ENCODE measurements at places on chromosomes 5 and 9.

DNA sequence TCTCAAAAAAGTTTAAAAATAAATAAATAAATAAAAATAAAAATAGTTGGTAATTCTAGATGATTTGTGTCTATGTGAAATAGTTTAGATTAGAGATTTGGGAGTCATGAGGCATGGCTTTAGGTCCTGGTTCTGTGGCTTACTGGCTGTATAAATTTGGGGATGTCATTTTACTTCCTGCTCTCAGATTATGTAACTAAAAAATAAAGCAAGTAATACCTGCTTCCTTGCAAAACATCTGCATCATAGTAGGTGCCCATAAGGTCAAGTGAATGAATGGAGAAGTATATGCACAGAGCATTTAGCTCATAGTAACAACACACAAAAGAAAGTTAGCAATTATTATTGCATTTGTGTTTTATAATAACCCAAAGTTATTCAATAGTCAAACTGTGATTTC is 287.7 kb upstream of the TLE4 start:
- DNase-seq: no peak

- no peak for DNase-seq
Measured at GRCh38 chr5:137563301-137563645, 64.1 kb upstream of the SPOCK1 start.

DNA sequence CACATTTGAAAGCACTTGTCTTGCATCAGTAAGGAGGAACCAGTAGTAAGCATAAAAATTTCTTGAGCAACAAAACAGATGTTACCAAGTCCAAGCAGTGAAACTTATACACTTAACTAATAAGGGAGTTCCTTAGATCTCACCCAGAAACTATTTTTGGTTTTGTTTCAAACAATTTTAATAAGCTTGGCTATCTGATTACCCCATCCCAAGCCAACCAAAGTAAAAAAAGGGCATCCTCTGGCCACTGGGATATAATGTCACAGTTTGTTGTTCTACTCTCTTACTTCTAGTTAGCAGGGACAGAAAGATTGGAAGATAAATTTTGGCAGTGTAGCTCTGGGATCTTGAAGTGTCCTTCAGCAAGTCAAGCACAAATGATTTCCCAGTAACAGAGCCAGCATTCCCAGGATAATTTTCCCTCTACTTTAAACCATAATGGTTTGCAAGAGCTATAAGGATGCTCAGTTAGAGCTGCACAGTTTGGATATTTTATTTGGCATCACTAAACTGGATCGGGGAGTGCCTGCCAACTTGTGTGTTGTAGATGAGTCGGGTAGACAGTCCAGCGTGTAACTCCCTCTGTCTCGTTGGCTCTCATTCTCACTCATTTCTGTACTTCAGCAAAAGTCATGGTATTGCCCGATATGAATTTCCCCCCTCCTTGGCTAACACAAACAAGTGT is 161.9 kb upstream of the HMHB1 start:
- no peak for DNase-seq

- DNase-seq: no peak
Measured at GRCh38 chr9:122158202-122158601, 1.4 kb downstream of the NDUFA8 start.

- no peak for DNase-seq
Measured at GRCh38 chr5:102959055-102959454, 160.9 kb downstream of the GIN1 start.

DNA sequence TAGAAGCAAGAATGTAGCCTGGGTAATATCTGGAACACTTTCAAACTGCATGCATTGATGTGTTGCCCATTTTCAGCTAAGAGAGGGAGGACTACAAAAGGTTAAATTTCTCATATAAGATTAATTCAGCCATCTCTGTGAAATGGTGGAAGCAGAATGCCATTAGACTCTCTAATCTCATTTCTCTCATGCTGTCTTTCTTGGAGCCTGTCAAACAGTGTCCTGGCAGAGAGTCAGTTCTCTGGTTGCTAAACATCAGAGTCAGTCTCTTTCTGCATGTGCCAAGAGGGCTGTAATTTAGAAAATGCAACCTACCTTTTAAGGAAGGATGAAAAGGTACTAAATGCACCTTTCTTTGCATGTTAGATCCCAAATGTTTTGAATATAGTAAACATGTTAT is 910 bp upstream of the GARNL3 start:
- DNase-seq: no peak

DNA sequence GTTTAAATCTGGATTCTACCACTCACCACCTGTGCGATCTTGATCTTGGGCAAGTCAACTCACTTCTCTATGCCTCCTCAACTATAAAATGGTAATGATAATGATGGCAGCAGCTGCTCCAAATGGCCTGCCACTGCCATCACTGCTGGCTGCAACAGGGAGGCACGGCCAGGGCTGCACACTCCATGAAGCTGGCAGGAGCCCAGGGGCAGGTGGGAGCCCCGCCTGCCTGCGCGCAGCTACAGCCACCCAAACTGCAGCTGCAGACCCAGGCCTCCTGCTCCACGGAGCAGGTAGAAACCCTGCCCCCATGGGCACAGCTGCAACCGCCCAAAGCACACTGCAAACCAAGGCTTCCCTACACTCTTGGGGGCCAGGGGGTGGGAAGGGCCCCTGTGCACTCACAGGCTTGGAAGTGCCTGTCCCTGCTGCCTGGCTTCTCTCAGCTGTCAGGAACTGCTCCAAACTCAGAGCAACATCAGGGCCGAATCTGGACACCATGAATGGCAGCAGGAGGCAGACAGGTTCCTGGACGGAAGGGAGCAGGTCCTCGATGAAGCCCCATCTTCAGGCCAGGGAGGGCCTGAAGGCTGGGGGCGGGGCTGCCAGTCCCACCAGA is 57.6 kb downstream of the PRELID2 start:
- no peak for DNase-seq

GRCh38 chr5:135864503-135865435 is 30.3 kb downstream of the SLC25A48 start:
- DNase-seq: no peak

GRCh38 chr9:13443346-13444244 is 164.1 kb upstream of the MPDZ start:
- no peak for DNase-seq

DNA sequence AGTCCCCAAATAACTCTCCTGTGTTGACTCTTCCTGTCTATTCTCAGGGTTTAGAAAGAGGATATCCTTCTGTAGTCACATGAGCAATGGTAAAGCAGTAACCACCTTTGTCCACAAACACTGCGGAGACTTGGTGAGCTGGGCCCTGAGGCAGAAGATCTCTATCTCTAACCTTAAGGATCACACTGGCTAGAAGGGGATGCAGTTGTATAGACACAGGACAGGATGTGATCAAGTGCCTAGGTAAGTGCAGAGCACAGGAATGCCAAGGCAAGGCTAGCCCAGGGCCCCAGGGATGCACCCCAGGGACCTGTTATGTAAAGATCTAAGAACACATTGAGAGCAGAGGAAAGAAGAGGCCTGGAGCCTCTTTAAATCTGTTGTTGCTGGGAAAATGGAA is 610.5 kb downstream of the IRX1 start:
- no peak for DNase-seq

- no peak for DNase-seq
Measured at GRCh38 chr5:154449786-154450185, 4.0 kb downstream of the SAP30L start.

DNA sequence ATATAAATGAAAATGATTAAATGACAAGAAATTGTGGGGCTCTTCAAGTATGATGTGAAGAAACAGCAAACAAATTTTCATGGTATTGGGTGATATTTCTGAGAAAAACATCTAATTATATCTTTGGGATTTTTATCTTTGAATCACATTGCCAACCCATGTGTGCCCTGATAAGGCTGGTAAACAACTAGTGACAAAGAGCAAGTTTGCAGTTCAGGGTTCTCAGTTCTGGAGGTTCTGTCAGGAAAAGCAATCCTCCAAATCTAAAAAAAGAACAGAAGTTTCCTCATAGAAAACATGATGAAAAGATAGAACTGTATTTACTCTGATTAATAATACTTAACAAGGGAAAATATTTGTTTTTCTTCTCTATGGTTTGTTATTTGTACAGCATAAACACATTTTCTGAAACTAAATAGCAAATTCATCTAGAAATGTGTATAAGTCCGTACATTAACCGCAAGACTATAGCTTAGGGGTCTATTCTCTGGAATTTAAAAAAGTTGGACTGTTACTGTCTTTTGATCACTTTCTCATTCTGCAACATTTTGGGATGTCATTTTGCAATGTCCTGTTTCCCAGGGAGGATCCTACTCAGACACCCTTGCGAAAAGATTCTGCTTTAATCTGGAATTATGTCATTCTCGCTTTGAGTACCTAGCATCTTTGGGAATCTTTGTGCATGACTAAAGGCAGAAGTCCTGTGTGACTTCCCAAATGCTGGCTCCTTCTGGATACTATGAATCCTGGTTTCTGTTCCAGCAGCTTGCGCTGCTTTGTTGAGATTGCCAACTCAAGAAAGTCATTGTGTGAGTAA is 308.5 kb downstream of the ADGRV1 start:
- DNase-seq: no peak

GRCh38 chr9:93151097-93151784 is 17.2 kb upstream of the NINJ1 start:
- no peak for DNase-seq

DNA sequence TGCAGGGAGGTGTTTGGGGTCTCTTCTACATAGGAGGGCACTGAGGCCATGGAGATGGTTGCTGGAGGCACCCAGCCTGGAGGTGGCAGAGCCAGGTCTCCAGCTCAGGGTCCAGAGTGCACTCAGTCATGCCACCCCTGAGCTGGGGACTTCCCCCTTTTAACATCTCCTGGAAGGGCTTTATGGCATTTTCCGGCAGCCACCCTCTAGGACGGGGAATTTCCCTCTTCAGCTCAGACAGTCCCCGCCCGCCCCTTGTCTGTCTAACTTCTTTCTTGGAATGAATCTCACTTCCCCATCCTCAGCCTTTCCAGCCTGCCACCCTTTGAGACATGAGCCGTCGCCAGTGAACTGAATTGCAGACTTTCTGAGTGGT is 49.9 kb downstream of the COL15A1 start:
- DNase-seq: no peak

DNA sequence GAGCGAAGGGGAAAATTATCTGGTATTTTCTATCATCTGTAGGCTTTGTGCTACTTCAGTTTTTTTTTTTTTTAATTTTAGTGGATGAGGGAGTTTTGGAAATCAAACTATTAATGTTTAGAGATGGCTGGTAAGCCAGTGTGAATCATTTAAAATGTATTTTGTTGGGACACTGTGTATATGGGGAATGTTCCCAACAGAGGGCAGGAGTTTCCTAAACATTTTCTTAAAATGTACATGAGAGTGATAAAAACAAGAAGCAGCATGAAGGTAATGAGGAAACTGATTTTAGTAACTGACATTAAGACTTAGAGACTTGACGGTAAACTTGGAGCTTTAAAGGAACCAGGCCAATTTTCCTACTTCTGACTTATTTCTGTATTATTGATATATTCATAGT is 68.2 kb upstream of the ITGA2 start:
- DNase-seq: no peak

DNA sequence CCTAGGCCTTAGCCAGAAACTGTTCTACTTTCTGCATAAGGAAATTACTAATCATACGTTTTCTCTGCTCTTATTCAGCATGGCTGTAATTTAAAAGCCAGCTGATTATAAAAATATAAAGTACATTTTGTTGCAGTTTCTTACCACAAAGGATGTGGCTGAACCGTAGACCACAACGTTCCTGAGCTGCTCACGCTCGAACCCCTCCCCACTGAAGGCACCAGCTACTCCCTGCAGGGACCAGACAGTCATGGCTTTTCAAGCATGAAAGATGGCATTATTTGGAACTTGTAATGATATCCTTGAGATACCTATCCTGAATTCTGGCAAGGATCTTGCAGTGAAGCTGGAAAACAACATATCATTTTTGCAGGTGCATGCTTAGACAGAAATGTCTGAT is 91.8 kb upstream of the DMRT1 start:
- no peak for DNase-seq

DNA sequence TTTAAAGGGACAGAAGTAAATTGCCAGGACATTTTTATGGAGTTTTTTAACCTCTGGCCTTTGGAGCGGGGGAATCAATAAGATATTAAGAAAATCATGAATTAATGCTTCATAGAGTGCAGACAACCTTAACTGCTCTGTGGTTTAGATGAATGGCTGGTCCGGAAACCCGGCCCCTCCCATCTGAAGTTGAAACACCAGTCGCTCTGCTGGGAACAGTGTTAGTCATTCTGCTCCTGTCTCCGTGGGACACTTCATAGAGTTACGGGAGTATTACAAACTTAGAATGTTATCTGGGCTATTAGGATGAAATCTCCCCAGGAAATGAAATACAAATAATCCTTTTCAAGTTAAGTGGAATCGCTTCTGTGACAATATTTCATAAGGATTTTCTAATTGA is 110.1 kb upstream of the IRX2 start:
- DNase-seq: no peak

DNA sequence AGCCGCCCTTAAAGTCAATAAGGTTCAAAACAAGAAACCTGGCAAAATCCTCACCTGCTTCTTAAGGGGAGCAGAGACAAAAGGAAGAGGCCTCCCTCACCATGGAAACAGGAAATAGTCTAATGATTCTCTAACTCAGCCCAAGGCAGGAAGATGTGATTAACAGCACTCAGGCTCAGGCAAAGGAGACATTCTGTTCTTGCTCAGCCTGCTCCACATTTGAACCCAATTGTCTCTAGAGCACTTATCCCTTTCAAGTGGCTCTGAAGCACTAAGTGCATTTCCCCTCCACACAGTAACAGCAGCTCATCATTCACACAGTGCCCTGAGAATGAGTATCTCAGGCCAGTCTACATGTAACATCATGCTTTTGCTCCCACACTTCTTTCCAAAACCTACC is 72.3 kb downstream of the NIPSNAP3B start:
- DNase-seq: no peak

GRCh38 chr5:10059980-10060379 is 189.7 kb downstream of the ATPSCKMT start:
- DNase-seq: no peak

- DNase-seq: no peak
Measured at GRCh38 chr9:128615571-128615970, 41.1 kb downstream of the DYNC2I2 start.

DNA sequence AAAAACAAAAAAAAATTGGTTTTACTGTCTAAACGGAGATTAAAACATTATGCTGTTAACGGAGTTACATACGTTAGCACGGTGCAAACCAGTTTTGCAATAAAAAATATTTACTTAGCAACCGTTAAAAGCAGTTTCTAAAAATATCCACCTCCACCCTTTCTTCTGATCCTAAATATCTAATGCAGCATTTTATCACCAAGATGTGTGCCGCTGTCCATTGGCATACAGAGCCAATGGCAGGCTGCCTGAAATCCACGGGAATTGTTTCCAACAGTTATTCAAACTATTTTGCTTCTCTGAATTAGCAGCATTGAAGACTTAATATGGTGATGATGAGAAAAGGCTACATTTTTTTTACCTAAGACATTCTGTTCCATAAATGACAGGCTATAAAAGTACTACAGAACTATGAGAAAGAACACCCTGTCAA is 61.6 kb downstream of the CSNK1A1 start:
- DNase-seq: no peak

GRCh38 chr5:143025376-143025775 is 255.2 kb downstream of the ARHGAP26 start:
- DNase-seq: no peak

DNA sequence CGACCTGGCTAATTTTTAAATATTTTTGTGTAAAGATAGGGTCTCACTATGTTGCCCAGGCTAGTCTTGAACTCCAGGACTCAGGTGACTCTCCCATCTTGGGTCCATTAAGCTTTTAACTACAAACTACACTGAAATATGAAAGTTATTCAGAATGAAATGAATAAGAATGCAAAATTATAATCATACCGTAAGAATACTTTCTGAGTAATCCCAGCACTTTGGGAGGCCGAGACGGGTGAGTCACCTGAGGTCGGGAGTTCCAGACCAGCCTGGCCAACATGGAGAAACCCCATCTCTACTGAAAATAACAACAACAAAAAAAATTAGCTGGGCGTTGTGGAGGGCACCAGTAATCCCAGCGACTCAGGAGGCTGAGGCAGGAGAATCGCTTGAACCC is 1.1 kb upstream of the ORM1 start:
- no peak for DNase-seq
